ENCODE measurements at places on chromosomes 11 and 22. TPM values are rescaled to one million over a fixed set of nuclear protein-coding genes. Genes with fewer than 3 reads are reported as not detected.

Gene CD6
- 411 TPM for total RNA-seq

Gene XKR3
- total RNA-seq = not detected

Gene CAPN5
- total RNA-seq = 0.10 TPM

GRCh38 chr11:115423728-115424459 is 80.3 kb downstream of the CADM1 start:
- DNase-seq = no peak

- DNase-seq = no peak
These were observed 33.1 kb upstream of the GRAMD4 start for GRCh38 chr22:46587061-46587460.

DNA sequence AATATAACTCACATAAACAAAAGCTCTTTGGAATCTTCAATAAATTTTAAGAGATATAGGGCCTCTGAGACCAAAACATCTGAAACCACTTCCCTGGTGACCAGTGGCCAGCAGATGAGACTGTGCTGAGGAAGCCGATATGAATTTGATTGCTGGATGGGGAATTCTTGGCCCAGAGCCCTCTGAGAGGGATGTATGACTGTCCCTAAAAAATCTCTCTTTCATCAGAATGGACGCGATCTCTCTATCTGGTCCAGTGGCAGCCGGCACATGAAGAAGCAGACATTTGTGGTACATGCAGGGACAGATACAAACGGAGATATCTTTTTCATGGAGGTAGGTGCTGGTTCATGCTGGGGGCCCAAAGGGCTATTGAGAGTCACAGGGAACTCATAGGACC is 37.5 kb downstream of the MYBPC3 start:
- DNase-seq = no peak

DNA sequence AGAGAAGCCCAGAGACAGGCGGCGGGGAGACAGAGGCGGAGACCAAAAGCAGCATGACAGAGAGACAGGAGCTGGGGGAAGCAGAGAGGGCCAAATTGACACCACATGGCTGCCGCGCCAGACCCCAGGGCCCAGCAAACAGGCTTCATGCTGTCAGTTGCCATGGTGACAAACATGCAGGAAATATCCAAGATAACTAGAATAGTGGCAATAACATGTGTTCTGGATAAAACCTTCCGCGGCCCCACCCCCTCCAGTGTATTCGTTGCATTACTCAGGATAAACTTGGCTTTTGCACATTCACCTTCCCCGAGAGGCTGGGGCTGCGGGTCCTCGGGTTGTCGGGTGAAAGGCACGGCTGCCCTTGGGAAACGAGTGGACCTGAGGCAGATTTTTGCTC is 49.9 kb upstream of the CDON start:
- no peak for DNase-seq

- DNase-seq = peak; percentile 50
These were observed 7.9 kb downstream of the MRPL16 start for GRCh38 chr11:59802639-59803176.

GRCh38 chr11:11978098-11978637 is 30.3 kb downstream of the DKK3 start:
- DNase-seq = no peak

DNA sequence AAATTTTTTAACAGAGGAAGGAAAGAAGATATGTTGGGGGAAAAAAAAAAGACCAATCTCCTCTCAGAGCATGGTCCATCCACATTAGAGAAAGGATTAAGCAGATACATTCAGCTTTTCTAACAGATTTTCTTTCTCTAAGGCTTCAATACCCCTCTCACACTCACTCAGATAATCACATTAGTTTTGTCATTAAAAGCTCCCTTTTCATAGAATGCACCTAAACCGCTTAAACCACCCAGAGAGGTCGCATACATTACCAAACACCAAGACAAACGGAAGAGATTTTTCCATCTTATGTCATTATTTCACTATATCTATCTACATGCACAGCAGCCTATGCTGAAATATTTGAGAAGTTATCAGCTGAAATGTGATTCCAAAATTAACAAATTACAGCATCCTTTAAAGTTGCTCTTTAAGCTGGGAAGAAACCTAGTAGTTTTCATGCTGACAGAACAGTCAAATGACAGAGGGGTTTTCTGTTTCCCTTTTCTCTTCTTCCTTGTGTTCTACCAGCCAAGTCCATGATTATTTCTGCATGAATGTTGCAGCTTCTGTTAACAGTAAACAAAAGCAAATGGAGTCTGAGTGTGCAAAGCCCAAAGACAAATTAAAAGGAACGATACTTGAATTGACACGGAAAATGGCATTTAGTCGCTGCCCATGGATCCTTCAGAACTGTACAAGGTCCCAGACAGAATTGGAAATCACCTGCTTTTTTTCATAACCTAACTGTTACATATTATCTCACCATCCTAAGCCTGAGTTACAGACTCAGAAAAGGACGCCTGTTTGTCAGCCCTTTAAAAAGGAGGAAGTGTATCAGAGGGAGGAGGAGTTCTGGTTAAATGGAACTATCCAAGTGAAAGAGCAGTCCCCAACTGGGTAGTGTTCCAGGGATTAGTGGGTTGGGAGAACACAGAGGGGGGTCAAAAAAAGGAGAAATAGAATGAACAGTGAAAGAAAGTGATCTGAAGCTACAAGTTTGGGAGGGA is 54.6 kb downstream of the PRCP start:
- no peak for DNase-seq

DNA sequence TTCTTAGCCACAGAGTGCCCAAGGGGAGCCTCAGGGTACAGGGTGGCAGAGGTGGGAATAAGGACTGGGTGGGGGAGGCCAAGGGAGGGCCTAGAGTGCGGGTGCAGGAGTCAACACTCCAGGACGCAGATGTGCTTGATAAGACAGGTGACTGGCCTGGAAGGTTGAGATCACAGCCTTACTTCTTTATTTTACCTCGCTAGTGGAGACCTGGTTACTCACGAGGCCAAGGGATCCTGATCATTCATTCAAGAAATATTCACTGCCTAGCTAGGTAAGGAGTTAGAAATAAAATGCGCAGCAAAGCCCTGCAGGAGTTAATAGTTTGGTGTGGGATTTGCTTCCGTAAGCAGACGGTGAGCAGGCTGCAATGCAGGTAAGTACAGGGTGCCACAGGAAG is 13.2 kb upstream of the PEX26 start:
- no peak for DNase-seq

DNA sequence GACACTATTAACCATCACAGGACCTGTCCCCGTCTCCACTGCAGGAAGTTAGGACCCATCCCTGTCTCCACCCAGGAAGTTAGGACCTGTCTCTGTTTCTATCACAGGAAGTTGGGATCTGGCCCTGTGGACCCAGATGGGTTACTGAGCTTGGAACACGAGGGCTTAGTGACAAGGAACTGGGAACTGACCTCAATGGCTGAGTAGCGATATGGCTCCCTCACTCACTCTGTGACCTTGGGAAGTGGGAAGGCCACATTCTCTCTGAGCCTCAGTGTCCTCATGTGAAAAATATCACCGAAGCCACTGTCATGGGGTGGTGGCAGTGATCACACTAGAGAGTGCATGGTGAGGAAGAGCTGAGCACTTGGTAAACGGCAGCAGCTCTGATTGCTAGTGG is 59.4 kb downstream of the FBLN1 start:
- no peak for DNase-seq

- peak; percentile 58 for DNase-seq
These were observed 39.3 kb upstream of the CELSR1 start for GRCh38 chr22:46576556-46577367.

DNA sequence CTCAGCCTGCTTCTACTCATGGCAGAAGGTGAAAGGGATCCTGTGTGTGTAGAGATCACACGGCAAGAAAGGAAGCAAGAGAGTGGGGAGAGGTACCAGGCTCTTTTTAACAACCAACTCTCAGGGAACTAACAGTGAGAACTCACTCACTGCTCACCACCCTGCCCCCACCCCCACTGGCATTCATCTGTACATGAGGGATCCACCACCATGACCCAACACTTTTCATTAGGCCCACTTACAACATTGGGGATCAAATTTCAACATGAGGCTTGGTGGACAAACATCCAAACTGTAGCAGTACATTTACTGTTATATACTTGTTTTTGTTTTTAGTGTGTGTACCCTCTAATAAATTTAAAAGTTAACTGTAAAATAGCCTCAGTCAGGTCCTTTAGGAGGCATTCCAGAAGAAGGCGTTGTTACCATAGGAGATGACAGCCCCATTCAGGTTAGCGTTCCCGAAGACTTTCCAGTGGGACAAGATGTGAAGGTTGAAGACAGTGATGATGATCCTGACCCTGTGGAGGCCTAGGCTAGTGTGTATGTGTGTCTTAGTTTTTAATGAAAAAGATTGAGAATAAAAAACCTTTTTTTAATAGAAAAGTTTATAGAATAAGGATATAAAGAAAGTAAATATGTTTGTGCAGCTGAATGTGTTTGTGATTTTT is 11.3 kb downstream of the CUL5 start:
- DNase-seq = no peak
